Pons (tissue), 1 donor: ENCODE measurements at places on chromosomes 16 and 17.
A peak's percentile ranks its signal among the peaks of the same experiment; 100 is the strongest.

- DNase-seq = peak; percentile 1
Measured at GRCh38 chr16:28042811-28043210, 20.7 kb downstream of the GSG1L start.

DNA sequence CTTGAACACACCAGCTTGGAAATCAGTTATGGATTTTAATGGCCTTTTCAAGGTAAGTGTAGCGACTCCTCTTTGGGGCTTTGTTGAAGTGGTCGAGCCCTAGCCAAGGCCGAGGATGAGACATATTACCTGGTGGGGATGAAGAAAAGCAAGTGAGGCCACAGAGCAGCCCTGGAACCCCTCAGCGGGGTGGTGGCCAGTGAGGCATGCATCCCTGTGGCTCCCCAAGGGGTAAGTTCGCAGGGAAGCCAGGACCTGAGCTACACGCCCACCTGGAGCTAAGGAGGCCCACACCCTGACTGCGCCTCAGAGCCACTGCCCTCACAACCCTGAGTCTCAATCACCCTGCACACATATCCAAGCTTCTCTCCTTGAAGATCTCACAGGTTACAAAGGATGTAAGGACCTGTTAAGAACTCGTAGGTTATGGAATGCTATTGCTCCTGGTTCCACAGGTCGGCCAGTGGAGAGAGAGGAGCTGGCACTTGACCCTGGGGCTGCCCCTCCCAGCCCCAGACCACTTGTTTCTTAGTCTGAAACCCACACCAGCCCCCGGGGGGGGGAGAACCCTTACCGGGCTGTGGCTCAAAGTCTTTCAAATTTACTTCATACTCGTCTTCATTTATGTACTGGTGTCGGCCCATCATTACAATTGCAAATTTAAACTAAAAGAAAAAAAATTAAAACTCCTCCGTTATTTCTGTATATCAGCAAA lies 12.0 kb downstream of the LITAFD start:
- DNase-seq = no peak

GRCh38 chr17:77395501-77396048 lies 254.8 kb downstream of the SEC14L1 start:
- DNase-seq = no peak

DNA sequence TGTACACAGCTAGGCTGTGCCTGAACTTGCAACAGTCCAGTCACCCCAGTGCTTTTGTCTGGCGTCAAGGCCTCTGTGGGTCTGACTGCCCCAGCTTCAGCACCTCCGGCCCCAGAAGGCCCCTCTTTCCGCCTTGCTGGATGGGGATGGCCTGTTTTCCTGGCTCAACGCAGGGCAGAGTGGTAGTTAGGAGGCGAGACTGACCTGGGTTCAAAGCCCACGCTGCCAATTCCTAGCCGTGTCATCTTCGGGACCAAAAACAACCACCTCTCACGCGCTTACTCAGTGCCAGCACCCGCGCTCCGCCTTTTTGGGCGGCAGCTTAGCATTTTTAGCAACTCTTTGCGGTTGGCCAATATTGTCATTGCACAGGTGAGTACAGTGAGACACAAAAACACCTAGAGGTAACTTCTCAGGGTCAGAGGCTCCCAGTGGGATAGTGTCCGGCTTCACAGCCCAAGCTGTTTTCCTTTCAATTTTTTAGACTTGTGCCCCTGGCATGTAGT lies 4.6 kb downstream of the MYBBP1A start:
- DNase-seq = no peak

- DNase-seq = no peak
Measured at GRCh38 chr16:61820398-61820797, 215.8 kb downstream of the CDH8 start.

- no peak for DNase-seq
Measured at GRCh38 chr17:7079581-7080455, at the start of gene CLEC10A. Gene CLEC10A, minus strand, starts transcription at chr17:7080251. Its CDS starts 1,439 bp downstream, at chr17:7078812.

- DNase-seq = no peak
Measured at GRCh38 chr17:33080091-33080490, 88.4 kb downstream of the SPACA3 start.

GRCh38 chr17:2749058-2749783 lies at the start of gene CCDC92B:
Gene CCDC92B, minus strand, starts transcription at chr17:2749652. Its CDS starts 14,507 bp downstream, at chr17:2735145.
- DNase-seq = no peak

- DNase-seq = no peak
Measured at GRCh38 chr17:31750578-31750977, 108.5 kb downstream of the COPRS start.

GRCh38 chr16:10525214-10525825 lies 55.1 kb downstream of the EMP2 start:
- DNase-seq = no peak

DNA sequence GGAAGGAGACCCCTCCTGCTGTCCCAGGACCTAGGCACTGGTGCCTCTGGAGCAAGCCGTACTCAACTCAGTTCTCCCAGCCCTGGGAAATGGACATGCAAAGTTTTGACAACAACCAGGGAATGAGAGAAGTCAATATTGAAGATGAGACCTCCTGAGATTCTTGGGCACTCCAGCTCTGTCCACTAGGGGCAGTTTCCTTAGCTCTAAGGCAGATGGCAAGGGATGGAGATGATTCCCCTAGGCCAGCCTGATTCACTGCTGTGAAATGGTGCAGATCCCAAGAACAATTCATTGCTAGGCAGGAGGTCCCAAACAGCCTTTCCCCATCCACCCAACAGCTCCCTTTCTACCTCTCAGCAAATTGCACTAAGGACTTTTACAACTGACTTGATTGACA lies 20.5 kb upstream of the SDR42E2 start:
- DNase-seq = no peak
